ENCODE measurements at places on chromosomes 5 and 9.
A peak's percentile ranks its signal among the peaks of the same experiment; 100 is the strongest.

GRCh38 chr9:108786901-108787689, 68.7 kb downstream of the ACTL7B start:
- DNase-seq, result no peak

GRCh38 chr5:35884773-35885172, 28.1 kb downstream of the IL7R start:
- DNase-seq, result peak; percentile 46

GRCh38 chr5:58281189-58281588, 178.7 kb downstream of the PLK2 start:
- no peak for DNase-seq

DNA sequence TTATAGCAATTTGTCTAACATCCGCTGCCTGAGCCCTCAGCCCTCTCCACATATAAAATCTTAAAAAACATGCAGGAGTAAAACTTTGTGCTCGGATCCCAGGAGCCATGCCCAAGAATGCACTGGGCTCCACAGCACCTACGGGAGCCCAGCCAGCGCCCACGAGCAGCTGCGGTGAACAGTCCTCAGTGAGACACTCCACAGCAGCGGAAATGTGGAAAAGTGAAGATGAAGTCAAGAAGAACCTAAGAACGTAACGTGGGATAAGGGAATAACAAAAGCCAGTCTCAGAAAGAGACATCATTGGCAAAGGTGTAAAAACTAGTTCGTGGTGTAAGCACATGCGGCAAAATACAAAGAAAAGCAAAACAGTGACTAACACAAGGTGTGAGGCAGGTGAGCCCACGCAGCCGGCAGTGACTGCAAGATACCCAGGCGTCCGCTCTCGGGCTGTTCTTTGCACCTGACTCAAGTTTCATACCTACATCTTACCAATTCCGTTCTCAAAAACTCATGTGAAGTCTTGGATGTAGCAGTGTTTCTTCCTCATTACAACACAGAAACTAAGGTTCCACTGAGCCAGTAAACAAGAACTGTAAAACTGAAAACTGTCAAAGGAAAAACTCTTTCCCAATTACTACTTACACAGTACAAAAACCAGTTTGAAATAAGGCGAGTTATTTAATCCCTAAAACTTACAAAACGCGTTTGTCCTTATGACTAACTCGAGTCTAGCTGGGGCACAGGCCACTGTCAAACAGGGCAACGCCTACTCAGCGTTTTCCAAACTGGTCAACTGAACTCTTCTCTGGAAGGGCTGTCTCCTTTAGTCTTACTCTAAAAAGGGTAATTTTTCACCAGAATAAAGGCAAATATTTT, 1.7 kb downstream of the CAMSAP1 start:
- DNase-seq, result no peak

GRCh38 chr5:74903165-74903787, 37.1 kb upstream of the FAM169A start:
- DNase-seq, result peak; percentile 16

DNA sequence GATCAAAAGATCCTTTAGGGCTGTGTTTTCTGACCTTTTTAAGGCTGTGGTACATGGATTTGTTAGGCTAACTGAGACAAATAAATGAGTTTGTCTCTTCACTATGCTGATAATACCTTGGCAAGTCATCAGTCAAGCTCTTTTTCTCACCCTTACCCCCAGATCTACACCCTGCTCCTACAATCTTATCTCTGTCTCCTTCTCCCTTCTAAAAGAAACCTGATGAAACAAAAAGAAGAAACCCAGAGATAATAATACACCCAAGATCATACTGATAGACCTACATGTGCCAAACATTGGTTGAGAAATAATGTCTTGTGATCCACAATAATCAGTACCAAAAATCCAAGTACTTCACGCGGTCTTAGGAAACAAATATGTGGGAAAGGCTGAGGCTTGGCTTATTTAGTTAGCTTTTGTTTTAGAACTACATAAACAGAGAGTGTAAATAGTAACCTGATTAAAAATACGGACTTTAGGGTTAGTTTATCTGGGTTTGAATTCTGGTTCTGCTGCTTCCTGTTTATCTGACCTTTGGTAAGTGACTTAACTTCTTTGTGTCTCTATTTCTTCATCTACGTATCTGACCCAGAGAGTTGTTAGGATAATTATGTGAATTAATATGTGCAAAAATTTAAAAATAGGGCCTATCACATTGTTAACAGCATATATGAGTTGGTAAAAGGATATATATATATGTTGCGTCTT, 24.8 kb upstream of the PDCD1LG2 start:
- DNase-seq, result no peak

- no peak for DNase-seq
These were observed 98.7 kb downstream of the CDK5RAP2 start for GRCh38 chr9:120481248-120481647.

- DNase-seq, result no peak
These were observed 50.8 kb downstream of the ALDH7A1 start for GRCh38 chr5:126544087-126544740.

DNA sequence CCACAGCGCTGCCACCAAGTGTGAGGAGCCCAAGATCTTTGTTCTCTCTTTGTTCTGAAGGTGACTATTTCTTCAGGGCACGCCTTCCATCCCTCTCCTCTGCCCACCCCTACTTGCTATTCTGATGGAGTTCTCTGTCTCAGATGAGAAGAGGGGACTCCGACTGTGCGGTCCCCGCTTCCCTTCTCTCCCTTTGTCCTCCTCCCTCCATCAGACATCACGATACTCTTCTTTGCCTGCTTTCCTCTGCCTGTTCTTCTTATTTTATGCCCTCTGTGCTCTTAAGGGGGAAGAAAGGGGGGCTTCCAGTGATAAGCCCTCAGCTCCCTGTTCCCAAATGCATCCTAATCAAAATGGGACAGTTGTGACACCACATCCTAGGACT, 307.8 kb downstream of the RAB3C start:
- DNase-seq, result no peak

GRCh38 chr9:3868012-3868411, 342.2 kb upstream of the RFX3 start:
- DNase-seq, result no peak
